ENCODE measurements at places on chromosomes 6 and 20.

DNA sequence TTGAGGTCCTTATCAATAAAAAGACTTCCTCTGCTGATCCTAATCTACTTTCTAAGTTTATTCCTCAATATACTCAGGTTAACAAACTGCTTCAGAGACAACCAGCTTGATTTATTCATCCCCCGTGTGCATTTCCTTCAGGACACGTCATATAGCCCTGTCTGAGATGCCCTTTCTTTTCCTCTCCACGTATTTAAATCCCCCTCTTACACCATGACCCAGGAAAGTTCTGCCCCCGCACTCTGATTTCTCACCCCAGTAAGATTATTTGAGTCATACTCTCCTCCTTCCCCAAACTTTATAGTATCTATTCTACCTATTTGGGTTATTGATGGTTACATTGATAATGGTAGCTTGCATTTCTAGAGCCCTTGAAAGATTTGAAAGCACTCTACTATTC is 9.8 kb upstream of the CGA start:
- DNase-seq: peak; percentile 4

- no peak for DNase-seq
Measured at GRCh38 chr6:140486450-140487361, 1112.3 kb upstream of the CITED2 start.

DNA sequence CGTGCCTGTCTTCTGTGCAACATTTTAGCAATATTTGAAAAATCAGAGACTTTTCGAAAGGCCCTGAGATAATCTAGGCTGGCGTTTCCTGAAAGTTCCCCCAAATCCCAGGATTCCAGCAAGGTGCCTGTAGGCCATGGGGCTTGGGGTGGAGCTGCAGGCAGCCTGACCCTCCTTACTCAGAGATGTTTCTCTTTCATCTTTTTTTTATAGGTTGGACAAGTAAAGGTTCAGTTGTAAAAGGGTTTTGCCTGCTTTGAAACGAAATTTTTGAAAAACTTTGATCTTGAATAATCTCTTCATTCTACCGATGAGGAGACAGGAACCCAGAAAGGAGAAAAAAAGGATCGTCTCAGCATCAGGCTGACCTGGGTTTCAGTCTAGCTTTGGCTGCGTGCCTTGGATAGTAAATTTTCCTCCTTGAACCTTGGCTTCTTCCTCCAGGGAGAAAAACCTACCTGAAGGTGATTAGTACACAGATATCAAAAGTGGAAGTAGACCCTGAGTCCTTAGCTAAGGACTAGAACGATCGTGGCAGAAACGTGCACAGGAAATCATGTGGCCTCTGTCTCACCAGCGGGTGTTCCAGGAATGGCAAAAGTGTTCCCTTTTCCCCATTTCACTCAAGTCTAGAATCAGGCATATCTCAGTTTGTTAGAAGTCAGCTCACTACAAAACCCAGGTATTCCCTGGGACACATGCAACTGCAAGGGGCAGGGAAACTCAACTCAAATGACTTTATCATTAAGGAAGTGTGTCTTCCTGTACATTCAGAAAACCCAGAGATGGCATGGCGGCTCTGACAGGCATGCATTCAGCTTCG is 128.2 kb upstream of the PTPN1 start:
- peak; percentile 62 for DNase-seq

DNA sequence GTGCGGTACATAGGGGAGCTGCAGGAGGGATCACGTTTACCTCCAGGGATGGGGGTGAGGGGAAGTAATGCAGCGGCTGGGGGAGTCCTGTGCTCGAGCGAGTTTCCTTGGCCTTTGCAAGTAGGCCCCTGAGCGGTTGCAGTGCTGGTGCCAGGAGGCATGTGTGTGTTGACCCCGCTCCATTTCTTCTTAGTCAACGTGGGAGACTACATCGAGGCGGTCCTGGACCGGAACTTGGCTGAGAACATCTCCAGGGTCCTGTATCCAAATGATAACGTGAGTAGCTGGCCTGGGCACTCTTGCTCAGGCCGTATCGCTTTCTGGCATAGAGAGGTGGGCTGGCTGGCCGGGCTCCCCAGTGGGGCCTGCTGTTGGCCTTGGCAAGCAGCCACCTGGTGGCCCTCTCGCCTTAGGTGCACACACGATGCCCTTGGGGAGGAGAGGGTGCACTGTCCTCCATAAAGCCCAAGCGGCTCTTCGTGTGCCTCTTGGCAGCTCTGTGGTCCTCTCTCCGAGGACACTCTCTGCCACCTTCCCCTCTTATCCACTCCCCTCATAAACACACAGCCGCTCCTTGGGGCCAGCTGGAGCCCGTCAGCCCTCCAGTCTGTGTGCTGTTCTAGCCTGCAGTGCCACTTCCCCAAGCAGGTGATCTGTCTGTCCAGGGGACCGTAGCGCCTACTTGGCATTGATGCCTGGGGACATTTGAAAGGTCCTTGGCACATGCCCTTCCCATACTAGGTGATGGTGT is 29.3 kb downstream of the PYGB start:
- no peak for DNase-seq

DNA sequence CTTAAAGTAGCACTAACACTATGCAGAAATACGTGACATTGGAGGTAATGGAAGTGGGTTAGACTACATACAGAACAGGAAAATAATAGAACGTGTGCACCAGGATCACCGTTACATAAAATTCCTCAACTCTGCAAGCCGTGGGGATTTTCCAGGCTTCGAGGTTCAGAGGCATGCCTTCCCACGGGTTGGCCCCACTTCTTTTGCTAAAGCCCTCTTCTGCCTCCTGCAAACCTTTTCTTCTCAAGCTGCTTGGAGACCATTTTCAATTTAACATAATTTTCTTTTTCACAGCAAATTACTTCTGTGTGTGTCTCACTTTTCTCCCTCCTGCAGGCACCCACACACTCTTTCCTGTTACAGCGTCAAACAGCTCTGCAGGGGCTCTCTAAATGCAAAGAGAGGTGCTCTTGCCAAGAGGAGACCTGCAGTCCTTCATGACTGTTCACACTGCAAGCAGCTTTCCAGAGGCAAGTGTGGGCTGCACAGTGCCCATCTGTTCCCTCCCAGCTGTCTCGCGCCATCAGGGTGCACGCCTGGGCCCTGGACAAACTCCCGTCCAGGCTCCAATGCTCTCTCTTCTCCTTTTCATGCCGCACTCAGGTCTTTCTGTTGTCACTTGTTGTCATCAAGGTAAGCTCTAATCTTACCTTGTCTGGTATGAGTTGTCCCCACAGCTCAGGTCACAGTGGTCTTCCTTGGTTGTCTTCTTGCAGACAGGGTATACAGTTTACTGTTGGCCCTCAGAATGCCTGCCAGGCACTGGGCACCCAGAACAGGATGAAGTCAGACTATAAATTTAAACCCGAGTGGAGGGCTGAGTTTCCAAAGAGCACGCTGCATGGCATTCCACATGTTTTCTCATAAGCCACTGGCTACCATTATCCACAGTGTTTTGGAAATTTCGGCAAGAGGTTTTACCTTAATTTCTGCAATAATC is 164.8 kb upstream of the GGTLC1 start:
- no peak for DNase-seq

GRCh38 chr20:40637176-40637575 is 51.9 kb downstream of the MAFB start:
- no peak for DNase-seq

GRCh38 chr6:47146431-47147174 is 104.5 kb upstream of the ADGRF1 start:
- no peak for DNase-seq

DNA sequence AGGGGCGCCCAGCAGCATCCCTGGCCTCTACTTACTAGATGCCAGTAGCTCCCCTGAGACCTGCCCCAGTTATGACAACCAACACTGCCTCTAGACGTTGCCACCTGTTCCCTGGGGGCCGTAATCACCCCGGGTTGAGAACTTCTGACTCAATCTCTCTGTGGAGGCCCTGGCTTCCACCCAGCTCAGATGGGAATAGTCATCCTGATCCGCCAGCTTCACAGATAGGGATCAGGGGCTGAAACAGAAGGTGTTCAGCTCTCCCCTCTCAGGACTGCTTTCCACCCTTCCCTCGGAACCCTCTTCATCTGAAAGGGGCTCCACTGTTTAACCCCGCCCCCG is 3.3 kb downstream of the CAPN11 start:
- no peak for DNase-seq

GRCh38 chr20:57266291-57267157 is at the start of gene BMP7:
BMP7 (minus strand) TSS chr20:57266641; CDS start chr20:57266122, 519 bp downstream.
- DNase-seq: no peak

All from activated CD4-positive, alpha-beta T cell treated with anti-CD3 and anti-CD28 coated beads, Interleukin-10, Interleukin-2, amounts not matched to agents 100 ng/mL and 50 ng/mL, durations not matched to agents 16 hours and 8 hours (primary cell).